ENCODE measurements at places on chromosomes 2 and 18.

DNA sequence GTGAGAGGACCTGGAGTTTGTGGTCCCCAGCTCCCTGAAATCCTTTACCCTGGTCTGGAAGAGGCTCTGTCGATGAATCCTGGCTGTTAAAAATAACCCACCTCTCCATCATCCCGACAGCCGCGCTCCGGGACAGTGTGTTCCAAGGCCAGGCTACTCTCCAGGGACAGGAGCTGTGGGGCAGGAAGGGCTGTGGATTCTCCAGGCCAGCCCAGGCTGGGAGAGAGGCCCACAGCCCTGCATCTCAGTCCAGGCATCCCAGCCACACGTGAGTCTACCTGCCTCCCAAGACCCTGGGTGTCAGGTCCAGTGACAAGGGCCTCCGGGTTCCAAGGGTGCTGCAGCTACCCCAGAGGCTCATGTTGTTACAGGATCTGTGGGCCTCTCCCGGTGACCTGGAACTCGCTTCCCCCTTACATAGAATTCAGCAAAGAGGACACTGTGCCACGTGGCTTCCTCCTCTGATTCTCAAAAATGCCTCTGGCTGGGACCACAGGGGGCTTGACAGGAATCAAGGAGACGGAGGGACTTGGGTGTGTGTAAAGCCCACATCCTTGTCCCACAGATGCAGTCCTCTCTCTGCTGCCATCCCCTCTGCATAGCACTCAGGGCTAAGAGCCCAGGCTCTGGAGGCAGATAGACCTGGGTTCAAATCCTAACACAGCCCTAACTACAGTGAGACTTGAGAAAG is 17.3 kb downstream of the ADRA2B start:
- no peak for DNase-seq

- DNase-seq: no peak
These were observed 77.1 kb downstream of the SPATS2L start for GRCh38 chr2:200383380-200384110.

DNA sequence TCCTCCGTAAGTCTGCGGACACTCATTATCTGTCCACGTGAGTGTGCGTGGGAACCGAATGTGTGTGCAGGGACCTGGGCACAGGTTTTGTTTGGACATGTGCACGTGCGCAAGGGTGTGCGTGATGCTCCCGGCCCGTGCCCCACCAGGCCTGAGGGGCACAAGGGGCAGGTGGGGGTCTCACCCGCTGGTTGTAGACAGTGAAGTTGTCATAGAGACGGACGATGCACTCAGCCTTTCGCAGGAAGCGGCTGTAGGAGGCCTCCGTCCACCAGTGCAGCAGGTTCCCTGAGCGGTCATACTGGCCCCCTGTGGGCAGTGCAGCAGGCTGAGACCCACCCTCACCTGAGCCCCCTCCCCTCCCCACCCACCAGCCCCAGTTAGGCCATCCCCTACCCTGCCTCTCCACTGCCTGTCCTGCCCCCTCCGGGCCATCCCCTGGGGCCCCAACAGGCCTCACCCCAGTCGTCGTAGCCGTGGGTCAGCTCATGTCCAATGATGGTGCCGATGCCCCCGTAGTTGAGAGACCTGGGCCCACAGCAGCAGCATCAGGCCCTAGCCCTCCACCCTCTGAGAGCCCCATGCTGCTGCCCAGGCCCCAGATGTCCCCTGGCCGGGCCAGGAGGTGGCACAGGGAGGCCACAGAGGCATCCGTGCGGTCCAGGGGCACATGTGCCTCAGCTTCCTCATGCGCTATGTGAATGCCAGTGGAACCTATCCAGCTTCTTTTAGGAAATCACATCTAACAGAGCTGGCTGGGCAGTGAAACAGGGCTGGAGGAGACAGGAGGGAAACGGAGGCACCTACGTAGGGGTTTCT is 6.1 kb downstream of the ECEL1 start:
- no peak for DNase-seq

- DNase-seq: no peak
These were observed 1.6 kb downstream of the MAP4K4 start for GRCh38 chr2:101698844-101699754.

GRCh38 chr18:1350931-1351450 is 446.3 kb downstream of the ADCYAP1 start:
- no peak for DNase-seq

- DNase-seq: no peak
These were observed 96.3 kb downstream of the TRIP12 start for GRCh38 chr2:229825476-229825875.

- DNase-seq: peak; percentile 26
These were observed 26.0 kb upstream of the SP3 start for GRCh38 chr2:173990970-173991819.

GRCh38 chr2:200749631-200750322 is 61.9 kb upstream of the BZW1 start:
- no peak for DNase-seq

DNA sequence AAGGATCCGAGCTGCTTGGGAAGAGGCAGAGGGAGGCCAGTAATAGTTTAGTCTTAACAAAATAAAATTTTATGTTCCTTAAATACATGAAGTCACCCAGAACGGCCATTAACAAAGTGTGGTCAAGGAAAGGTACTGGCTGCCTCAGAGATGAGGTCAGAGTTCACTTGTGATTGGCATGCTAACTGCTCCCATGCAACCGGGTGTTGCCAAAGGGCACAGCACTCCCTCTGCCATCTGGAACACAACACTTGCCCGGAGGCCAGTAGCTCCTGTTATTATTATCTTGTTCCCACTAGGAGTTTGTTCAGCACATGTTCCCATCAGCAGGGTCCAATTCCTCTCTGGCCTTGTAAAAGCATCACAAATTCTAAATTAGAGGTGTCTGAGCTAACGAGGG is 207.0 kb downstream of the CYP26B1 start:
- DNase-seq: no peak

DNA sequence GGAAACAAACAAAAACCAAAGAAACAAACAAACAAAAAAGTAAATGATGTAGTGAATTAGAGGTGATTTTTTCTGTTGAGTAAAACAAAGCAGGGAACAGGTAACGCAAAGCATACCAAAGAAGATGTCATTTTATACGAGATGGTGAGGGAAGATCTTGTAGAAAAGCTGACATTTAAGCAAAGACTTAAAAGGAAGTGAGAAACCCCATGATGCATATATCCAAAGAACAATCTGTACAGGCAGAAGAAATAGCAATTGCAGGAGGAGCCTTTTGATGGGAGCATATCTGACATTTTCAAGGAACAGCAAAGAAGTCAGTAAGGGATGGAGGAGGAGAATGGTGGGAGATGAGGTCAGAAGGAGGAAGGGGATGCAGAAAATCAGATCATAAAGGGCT is 63.0 kb downstream of the KIDINS220 start:
- no peak for DNase-seq

- no peak for DNase-seq
These were observed 1.3 kb downstream of the IGFBP2 start for GRCh38 chr2:216634370-216635148.

GRCh38 chr2:134152045-134153010 is 101.5 kb upstream of the MGAT5 start:
- DNase-seq: no peak

DNA sequence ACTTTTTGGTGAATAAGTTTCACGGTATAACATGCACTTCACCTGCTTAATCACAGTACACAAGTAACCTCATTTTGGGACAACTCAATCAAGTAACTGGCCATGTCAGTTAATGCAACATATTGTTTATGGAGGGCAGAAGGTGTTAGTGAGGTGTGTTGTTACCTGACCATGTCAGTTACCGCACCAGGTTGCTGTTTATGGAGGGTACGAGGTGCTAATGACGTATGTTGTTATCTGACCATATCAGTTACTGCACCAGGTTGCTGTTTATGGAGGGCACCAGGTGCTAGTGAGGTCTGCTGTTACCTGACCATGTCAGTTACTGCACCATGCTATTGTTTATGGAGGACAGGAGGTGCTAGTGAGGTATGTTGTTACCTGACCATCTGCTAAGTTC is 135.1 kb upstream of the TPO start:
- no peak for DNase-seq

DNA sequence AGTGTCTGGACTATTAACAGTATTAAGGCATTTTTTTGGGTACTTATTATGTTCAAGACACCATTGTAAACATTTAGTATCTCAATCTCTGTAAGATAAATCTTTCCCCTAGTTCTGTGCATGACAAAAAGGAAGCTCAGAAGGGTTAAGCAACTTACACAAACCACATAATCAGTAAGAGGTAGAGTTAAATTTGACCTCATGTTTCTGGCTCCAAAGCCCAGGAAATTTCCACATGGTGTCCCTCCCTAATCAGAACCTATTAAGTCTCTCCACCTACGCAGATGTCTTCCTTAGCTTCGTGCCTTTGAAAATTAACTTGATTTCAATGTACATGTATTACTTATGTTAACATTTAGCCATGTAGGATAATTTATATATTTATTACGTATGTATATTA is 2.0 kb downstream of the MFSD6 start:
- no peak for DNase-seq

GRCh38 chr18:54411781-54412180 is 54.1 kb downstream of the C18orf54 start:
- no peak for DNase-seq

- DNase-seq: no peak
These were observed 308.3 kb downstream of the MYCN start for GRCh38 chr2:16248571-16249105.

DNA sequence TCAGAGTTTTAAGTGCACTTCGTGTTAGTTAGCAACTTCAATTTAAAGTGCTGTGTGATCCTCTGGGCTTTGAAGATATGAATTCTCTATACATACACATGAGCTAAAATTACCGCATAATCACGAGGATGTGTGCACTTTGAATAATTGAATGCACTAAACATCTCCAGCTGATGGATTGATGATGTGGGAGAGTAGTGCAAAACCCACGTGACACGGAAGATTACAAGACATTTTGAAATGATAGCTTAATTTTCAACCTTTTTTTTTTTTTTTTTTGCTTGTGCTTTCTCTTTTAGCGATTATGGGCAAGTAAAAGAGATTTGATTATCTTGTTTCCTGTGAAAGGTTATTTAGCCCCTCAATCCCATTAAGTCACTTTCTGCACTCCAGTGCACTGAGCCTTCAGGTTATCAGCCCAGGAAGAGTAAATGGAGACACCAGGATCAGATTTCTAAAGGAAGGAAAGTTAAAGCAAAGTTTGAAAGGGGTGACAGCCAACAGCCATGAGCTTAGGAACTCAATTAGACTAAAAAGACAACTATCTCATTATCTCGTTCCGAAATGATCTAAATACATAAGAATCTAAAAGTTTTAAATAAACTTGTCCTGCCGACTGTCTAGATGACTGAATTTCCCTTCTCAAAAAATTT is 81.6 kb downstream of the CDK15 start:
- no peak for DNase-seq

DNA sequence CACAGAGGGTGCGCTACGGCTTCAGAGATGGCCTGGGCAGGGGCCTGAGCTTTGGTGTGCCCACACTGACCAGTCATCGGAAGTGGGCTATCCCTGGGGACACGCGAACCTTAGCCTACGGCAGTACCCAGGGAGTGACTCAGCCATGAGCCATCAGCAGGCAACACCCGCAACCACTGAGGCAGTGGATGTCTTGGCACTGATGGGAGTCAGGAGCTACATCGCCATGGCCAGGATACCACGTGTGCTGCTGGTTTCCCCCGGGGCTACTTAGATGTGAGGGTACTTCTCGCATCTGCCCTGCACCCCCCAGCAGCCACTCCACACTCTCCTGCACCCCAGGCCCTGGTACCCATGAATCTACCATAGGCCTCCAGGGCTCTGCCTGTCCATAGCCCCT is 12.8 kb upstream of the HPCAL1 start:
- DNase-seq: no peak

- no peak for DNase-seq
These were observed 9.0 kb upstream of the CIB4 start for GRCh38 chr2:26649992-26650712.

GRCh38 chr2:201058914-201059313 is 12.6 kb downstream of the HYCC2 start:
- no peak for DNase-seq

- DNase-seq: no peak
These were observed 5.8 kb downstream of the ERMN start for GRCh38 chr2:157319795-157320194.

DNA sequence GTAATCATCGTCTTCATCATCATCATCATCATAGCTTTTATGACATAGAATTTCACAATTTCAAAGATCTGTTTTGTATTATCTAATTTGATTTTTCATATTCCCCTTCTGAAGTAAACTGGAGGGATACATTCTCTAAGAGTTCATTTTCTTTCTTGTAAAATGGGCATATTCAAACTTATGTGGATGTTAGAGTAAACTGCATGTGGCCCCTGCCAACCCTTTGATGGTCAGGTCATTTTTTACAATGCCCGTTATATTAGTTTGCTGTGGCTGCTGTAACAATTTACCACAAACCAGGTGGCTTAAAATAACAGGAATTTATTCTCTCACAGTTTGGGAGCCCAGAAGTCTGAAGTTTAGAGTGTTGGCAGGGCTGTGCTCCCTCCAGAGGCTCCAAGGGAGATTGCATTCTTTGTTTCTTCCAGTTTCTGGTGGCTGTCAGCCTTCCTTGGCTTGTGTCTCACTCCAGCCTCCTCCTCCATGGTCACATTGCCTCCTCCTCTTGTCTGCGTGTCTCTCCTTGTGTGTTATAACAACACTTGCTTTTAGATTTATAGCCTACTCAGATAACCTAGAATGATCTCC is 127.5 kb upstream of the MMADHC start:
- no peak for DNase-seq

DNA sequence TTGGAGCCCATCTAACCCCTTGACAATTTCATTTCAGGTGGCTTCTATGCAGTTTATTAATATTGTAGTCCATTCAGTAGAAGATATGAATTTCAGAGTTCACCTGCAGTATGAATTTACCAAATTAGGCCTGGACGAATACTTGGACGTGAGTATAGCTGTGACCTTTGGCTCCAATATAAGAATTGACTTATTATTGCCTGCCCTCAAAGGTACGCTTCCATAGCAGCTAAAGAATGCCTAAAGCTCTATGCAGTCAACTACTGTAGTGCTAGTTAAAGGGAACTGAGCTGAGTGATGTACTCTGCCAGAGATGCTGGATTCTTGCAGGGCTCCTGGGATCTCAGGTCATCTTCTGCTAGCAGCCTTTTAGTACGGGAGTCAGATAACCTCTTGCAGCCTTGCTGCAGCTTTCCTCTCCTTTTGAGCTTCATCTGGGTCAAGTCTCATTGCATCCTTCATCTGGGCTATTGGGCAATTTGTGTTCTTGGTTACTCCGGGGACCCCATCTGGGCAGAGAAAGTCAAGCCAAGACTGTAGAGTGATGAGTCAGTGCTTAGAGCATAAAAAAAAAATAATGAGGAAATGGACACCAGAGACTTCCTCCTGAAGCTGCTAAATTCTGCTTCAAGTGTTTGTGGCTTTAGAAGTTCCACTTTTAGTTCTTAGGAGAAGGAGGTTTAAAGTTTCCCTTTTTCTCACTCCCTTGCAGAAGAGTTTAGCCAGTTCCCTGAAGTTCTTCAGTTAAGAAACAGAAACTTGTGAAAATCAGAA is 105.6 kb downstream of the PRPF40A start:
- DNase-seq: peak; percentile 16
